ENCODE measurements at places on chromosomes 7 and 10.

DNA sequence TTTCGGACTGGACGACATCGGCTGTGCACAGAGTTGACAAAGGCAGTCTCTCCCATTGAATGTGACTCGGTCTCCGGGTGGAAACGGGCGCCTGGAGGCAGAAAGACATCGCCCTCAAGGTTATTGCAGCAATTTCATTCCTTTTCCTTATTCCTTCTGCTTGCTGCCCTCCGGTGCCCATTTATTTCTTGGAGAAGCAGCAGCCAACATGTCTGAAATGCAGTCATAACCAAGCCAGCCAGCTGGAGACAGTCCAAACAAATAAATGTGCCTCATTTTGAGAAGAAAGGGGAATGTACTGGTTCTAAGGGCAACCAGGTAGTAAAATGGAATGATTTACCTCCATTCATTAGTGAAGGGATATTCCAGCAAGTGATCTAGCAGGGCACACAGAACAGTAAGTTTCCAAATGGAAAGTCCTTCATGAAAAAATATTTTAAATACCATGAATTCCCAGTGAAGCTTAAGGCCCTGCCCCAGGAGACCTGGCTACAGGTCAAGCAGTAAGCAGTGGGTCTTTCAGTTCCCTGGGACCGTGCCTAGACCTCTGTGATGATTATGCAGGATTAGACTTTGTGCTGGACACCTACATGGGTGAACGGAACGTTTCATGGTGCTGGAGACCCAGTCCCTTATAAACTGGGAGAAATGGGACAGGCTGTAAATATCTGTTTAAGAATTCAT is 86.6 kb downstream of the ABLIM1 start:
- DNase-seq = no peak

DNA sequence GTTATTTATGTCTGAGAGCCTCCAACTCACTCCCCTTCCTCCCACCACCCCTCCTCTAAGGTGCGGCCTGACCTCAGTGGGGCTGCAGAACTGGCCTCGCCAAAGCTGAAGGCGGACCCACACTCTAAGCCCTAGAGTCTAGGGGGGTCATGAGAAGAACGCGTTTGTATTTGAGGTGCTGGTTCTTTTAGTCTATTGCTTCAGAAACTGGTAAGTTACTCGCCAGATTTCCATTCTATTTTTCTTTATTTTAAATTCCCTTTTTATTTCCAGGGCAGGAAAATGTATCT is 357.5 kb downstream of the DNAJB6 start:
- no peak for DNase-seq

- no peak for DNase-seq
Observed at GRCh38 chr10:89384474-89385340, 6.9 kb downstream of the IFIT1B start.

- DNase-seq = no peak
Observed at GRCh38 chr7:125927556-125927955, 997.9 kb upstream of the POT1 start.

GRCh38 chr7:157402911-157403534 is 66.2 kb downstream of the DNAJB6 start:
- no peak for DNase-seq

DNA sequence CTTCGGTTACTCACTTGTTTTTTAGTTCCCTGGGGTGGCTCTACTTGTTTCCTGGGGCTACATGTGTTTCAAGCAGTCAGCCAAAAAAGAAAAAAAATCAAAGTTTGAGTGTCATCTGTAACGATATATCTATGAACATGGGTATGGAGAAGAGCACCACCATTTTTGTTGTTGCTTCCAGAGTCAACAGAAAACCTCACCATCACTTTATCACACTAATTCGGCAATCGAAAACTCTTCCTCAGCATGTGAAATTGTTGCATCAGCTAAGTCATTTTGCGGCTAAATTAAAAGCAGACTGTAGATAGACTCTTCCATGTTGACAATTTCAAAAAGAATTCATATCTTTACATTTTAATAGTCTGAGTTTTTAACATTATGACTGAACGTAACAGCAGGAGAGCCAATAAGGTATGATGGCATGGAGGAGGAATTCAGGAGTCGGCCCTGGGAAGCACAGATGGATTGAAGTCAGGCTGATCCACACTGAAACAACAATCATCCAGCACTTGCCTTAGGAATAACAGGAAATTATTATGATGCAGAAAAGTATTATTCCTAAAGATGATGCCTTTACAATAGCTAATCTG is 455.7 kb upstream of the KLF6 start:
- no peak for DNase-seq

GRCh38 chr7:24504836-24505235 is 68.4 kb upstream of the PALS2 start:
- DNase-seq = no peak

GRCh38 chr7:151745706-151746105 is 131.2 kb downstream of the PRKAG2 start:
- DNase-seq = no peak

DNA sequence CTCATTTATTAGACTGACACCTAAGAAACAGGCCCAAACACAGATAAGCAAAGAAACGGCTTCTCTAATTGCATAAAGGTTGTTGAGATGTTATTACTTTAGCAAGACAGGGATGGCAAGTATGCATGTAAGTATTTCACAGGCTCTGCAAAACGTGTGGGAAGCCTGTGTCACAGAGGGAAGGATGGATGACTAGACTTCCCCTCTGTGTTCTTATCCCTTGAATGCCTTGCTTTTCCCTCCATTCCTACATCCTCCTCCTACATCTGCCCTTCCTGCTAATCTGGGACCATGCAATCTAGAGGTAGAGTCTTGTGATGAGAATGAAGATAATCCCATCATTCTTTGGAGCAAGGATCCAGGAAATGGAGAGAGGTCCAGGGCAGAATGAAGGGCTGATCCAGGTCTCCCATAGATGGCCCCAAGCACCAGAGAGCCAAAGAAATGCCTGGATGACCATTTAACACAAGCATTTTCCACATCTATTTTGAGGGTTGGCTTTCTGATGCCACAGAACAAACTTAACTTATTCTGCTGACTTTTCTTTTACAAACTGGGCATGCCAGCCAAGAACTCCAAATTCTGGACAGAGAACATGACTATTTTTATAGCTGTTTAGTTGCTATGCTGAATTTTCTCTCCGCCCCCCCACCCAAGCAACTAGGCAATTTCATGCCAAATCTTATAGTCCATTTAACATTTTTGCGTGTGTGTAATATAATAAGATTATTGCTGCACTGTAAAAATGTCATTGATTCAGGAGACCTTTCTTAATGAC is 48.1 kb downstream of the NRP1 start:
- DNase-seq = no peak

- DNase-seq = no peak
Observed at GRCh38 chr10:49382226-49382625, 13.7 kb downstream of the DRGX start.

DNA sequence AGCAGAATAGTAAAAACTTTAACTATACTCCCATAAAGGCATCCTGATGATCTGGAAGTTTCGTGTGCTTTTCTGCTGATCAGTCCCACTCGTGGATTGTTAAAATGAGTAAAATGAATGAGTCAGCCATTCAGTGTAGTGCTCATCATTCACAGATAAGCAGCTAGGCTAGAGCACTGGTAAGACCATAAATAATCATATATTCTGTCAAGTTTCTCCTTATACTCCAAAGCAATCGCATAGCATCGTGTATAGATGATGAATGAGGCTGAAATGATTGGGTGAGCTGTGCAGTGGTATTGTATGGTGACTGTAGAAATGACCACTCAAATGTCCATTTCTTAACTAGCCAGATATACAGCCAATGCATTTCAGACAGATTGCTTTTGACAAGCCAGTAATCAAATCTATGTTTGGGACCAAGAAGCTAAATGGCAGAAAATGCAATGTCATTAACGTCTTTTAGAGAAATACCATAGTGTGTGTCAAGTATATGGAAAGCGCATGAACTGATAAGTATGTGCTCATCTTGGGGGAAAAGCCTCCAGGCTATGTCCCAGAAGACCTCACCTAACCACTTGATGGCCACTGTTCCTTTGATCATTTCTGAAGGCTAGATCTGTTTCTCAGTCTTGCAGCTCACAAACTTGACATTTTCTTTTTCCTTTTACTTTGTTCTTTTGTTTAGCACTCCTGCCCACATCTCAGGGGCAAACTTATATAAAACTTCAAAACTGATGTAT is 227.2 kb upstream of the FAM3C start:
- DNase-seq = no peak

DNA sequence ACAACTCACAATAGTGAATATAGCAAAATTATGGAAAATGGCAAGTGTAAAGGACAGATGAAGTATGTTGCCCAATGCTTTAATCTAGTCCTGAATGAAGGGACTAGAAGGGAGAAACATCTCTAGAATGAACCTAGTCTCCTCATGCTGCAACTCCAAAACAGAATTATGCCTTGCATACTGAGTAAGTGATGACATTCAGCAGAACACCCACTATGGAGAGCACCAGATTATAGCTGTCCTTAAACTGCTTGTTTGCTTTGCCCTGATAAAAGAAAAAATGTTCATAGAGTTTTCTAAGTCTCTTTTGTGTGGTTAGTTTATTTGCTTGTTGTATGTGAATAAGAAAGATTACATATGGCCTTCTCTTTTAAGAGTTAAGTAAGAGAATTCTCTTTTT is 7.8 kb upstream of the HGF start:
- no peak for DNase-seq

GRCh38 chr7:80542398-80542797 is 30.5 kb upstream of the GNAT3 start:
- DNase-seq = no peak

DNA sequence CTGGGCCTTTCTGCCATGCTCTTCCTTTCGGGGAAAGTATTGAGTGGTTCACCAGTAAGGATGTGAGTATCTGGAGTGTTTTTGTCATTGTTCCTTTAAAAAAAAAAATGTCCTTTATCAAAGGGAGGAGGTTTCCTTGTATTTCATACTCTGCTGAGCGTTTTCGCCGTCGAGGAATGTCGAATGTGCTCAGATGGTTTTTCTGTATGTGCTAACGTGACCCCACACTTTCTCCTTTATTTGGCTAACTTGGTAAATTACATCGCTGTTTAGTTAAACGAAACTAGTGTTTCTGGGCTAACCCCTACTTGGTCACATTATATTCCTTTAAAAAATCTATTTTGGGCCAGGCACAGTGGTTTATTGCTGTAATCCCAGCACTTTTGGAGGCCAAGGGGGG is 45.9 kb downstream of the INPP5A start:
- no peak for DNase-seq

GRCh38 chr10:27723436-27723835 is 22.2 kb downstream of the MKX start:
- no peak for DNase-seq

DNA sequence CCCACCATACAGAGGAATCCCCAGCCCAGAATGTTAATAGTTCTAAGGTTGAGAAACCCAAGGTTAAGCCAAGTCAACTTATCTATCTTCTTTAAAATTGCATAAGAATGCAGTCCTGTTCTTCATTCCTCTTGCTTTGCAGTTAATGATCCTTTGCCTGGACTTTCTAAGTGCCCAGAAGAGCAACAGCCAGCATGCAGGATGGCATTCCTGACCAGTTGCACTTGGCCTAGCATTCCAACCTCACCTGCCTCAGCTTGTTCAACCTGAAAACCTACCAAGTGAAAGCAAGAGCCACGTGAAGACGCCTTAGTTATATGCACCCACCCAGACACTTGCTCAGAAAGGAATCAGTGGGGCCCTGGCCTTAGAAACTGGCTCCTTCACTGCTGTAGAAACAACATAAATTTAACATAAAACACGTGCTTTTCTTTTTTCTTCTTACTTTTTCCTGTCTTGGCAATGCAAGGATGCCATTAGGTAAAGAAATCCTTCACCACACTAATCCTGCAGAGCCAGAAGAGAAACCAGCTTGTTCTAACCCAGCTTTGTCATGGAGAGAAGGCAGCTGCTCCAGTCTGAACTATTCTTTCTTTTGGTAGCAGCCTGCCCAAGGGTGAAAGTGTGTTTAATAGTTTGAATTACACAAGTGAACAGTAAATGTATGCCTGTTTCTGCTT is 25.0 kb downstream of the EGFR start:
- DNase-seq = no peak

GRCh38 chr7:25238066-25238725 is 9.9 kb upstream of the NPVF start:
- no peak for DNase-seq

GRCh38 chr10:14293526-14293925 is 37.2 kb downstream of the FRMD4A start:
- no peak for DNase-seq

DNA sequence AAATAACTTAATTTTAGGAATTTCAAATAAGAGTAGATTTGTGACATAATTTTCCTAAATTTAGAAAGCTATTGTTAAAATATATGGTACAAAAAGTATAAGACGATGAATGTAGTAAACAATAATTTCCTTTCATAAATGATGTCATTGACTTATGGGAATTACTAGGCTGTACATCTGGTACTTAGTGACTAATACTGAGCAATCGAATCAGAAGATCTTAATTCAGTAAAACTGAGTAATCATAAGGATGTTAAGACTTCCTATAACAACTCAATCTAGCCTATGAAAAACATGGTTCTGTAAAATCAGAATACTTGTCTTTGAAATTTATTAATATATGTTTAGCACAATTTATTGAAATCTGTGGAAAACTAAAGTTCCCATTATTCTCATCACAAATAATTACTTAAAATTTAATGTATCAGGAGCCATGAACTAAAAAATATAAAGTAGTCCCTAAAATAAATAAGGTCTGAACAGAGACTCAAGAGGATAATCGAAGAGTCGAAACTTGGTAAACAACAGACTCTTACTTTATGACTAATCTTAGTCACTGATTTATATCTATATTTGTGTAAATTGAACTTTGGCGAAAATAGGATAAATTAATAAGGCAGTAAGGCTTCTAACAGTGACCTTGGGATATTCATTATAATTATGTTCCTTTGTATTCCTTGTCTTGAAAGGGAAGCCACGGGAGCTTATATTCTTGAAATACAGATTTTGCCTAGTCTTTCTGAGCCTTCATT is 142.1 kb downstream of the HGF start:
- no peak for DNase-seq

DNA sequence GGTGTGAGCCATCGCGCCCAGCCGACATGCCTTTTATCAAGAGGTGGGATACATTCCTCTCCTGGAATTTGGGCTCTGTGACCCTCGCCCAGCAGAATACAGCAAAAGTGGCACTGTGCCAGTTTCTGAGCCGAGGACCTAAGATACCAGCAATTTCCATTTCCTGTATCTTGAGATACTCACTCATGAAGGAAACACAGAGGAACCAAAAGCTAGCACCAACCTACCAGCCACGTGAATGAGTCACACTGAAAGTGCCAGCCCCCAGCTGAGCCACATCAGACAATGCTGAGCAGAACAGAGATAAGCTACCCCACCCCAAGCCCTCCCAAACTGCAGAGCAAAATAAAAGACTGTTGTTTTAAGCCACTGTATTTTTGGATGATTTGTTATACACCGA is 56.3 kb downstream of the CACUL1 start:
- DNase-seq = peak; percentile 3

GRCh38 chr7:107667341-107667740 is 6.7 kb downstream of the SLC26A4 start:
- DNase-seq = no peak

Data from caudate nucleus (tissue), 63 donors.